ENCODE measurements at places on chromosomes 5 and 9.

- no peak for DNase-seq
Observed at GRCh38 chr5:40838086-40838485, 3.1 kb upstream of the RPL37 start.

DNA sequence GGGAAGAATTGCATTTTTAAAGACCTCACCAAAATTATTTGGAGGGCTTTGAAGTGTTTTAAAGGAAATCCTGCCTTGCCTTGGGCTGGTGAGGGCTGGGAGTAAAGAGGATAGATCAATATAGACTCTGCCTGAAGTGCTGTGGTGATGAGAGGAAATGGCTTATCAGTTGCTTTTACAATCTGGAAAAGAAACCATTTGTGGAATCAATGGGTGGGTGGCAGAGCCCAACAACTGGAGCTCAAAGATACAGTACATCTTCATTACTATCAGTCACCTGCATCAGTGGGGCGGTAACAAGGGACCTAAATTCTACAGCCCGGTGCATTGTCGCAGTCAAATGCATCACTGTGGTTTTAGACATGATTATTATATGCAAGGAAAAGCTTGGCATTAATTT, 41.5 kb upstream of the HMHB1 start:
- DNase-seq, result no peak

GRCh38 chr9:87422999-87423398, 74.7 kb upstream of the DAPK1 start:
- no peak for DNase-seq

GRCh38 chr5:38695021-38695958, 138.8 kb upstream of the LIFR start:
- DNase-seq, result no peak

DNA sequence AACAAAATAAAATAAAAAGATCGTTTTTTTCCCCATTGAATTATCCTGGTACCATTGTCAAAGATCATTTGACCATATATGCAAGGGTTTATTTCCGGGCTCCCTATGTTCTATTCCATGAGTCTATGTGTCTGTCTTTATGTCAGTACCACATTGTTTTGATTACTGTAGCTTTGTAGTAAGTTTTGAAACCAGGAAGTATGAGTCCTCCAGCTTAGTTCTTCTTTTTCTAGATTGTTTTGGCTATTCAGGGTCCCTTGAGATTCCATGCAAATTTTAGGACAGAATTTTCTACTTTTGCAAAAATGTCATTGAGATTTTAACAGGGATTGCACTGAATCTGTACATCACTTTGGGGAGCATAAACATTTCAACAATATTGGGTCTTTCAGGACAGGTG, 18.7 kb upstream of the EEIG1 start:
- no peak for DNase-seq

DNA sequence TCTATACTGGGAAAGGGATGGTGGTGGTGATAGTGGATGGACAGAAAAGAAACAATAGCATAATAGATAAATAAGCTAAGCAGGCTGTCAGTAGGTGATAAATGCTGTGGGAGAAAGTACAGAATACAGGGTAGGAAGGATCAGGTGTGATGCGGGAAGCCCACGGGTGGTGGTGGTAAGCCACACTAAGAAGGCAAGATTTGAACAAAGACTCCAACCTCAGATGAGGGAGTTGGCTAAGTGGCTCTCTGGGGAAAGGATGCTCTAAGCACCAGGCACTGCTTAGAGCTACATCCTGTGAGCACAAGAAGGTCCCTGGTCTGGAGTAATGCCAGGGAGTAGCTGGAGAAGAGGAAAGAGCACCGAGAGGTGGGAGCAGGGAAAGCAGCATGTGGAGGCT, 151.6 kb upstream of the KLF9 start:
- no peak for DNase-seq

DNA sequence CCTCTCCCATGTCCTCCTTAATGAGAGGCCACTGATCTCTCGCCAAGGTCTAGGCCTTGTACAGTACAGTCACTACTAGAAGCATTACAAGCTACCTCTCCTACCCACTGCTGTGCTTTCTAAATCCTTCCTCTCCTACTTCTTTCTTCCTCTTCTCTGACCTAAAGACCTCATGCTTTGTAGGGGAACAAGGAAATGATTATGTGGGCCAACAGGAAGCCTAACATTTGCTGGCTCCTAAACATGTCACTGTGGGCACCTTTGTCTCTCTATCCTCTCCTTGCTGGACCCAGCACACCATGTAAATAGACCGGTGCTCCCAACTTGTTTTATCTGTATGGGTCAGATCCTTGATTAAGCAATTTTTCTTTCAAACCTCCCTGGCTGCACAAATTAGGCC, 16.7 kb downstream of the SLC28A3 start:
- no peak for DNase-seq

DNA sequence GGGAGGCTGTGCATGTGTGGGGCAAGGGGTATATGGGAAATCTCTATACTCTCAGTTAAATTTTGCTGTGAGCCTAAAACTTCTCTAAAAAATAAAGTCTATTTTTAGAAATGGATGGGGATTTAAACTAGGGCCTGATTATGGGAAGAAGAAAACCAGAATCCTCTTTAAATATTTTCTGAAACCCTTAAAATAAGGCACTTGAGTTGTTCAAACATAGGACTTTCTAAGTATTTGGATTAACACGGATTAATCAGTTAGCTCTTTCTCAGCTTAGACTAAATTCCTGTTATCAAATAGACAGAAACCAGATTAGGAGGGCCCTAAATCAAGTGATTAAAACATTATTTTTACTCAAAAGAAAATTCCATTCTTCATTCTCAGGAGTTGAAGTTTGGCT, 438.4 kb downstream of the EFNA5 start:
- DNase-seq, result no peak

GRCh38 chr9:7375013-7375511, 424.5 kb downstream of the DMAC1 start:
- DNase-seq, result no peak

DNA sequence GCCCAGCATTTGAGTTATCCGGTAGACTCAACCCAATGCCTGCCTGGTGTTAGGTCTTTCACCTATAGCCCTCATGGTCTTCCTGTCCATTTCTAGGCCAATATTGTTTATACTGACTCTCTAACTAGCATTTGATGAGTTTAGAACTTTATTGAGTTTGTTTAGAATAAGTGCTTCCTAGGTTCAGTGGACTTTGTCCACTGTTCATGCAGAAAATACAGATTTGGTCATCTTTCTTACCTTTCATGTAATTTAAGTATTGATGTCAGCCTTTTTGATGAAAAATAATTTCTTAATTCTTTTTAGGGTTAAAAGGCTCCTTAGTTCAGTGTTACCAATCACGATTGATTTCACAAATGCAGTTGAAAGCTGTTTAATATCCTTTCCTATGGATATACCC, 22.0 kb downstream of the CYSTM1 start:
- no peak for DNase-seq

- no peak for DNase-seq
Observed at GRCh38 chr9:6152788-6153187, 62.8 kb upstream of the IL33 start.

DNA sequence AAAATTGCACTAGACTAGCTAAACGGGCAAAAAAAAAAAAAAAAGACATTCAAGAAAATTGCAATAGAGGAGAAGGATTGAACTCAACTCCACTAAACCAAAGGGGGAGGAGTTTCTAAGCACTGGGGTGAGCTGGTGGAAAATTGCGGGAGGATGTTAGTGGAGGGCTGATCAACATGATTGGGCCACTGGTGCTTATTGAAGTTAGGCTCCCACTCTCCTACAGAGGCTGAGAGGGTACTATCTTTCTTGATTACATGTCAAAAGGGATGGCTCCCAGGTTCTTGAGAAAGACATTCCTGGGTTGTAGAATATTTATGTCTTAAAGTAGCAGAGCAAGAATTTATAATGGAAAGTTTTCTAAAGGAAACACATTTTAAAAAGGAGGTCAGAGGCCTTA, 38.0 kb downstream of the CAMK4 start:
- DNase-seq, result no peak

DNA sequence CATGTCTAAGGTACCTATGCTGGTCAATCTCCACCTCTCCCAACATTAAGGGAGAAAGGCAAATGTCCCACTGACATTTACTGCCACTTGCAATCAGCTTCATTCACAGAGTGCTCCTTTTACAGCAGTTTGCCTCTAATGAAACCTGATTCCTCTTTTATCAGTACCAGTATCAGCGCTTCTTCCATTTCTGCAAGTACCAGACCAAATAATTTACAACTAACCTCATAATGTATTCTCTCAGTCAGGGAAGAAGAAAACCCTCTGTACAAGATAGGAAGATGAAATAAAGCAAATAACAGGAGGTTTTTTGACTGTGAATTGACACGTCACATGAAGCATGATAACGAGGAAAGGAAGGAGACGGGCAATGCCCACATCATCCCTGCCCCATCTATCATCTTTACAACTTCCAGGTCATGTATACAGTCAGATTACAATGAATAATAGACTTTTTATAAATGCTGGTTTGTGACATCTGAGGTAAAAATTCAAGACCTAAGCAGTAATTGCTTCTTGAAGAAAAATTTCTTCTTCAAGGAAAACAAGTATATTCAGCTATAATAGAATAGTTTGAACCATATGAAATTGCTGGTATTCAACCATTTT, 21.9 kb downstream of the ABITRAM start:
- no peak for DNase-seq

- DNase-seq, result no peak
Observed at GRCh38 chr5:161547406-161547737, 847 bp upstream of the GABRB2 start.

GRCh38 chr9:99433095-99433494, 211.0 kb downstream of the SEC61B start:
- DNase-seq, result no peak

- DNase-seq, result no peak
Observed at GRCh38 chr9:137301081-137301947, 757 bp downstream of the NRARP start.

DNA sequence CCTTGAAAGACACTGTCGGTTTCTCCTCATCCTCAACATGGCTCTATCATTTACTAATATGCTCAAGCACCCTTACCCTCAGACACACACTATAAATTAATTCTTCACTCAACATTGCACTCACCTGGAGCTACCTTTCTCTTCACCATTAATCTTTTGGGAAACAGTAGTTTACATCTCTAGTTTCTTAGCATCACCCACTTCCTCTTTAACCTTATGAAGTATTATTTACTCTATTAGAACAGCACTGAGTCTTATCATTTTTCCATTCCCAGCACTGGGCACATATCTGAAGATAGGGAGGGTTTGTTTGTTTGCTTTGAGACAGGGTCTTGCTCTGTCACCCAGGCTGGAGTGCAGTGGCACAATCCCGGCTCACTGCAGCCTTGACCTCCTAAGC, 213.5 kb downstream of the SMARCA2 start:
- no peak for DNase-seq

DNA sequence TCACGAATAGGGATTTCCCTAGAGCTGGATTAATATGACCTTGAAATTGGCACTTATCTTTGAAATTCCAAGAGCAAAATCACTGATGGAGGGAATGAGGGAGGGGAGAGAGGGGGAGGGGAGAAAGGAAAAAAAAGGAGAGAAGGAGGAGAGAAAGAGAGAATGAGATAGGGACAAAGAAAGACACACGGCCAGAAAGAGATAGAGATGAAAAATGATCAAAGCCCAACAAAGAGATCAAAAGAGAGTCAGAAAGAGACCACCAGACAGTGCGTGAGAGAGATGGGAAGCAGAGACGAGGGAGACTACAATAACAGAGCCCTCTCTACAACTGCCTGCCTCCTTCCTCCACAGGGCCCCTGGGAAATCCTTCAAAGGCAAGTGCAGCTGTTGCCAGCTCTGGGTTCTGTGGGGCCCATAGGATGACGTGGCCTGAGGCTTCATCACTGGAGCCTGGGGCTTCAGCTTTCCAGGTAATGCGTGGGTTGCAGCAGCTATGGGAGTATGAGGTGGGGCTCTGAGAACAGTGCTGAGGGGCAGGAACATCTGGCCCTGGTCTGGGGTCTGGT, 58.3 kb upstream of the SHB start:
- DNase-seq, result no peak

DNA sequence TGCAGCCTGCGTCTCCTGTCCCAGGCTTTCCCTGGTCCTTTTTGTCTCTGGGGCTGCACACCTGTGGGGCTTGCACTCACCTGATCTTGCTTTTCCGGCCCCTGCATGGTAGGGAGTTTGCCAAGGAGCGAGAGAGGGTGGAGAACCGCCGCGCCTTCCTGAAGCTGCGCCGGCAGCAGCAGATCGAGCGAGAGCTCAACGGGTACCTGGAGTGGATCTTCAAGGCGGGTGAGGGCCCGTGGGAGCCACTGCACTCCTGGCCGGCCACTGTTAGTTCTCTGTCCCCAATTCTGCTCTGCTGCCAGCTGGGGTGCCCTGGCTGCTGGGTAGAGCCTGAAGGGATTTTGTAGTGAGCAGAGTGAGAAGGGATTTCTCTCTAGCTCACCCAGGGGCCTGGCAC, 78.0 kb downstream of the CACNA1B start:
- DNase-seq, result no peak

- DNase-seq, result no peak
Observed at GRCh38 chr9:12814877-12815237, 40.0 kb downstream of the LURAP1L start.

DNA sequence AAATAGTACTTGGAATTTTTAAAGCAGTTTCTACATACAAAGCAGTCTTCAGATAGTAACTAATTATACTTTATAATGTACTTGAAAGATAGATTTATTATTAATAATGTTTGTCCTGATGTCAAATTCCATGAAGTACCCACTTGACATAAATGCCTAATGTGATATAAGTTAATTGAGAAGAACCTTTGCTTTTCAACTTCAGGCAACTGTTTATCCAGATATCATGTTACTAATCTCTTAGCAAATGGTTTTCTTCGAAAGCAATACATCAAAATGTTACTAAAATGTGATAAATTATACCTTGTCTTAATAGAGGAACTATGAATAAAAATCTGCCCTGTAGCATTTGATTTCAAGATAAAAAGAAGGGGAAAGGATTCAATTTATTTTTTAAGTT, 146.8 kb upstream of the FBXL17 start:
- no peak for DNase-seq

DNA sequence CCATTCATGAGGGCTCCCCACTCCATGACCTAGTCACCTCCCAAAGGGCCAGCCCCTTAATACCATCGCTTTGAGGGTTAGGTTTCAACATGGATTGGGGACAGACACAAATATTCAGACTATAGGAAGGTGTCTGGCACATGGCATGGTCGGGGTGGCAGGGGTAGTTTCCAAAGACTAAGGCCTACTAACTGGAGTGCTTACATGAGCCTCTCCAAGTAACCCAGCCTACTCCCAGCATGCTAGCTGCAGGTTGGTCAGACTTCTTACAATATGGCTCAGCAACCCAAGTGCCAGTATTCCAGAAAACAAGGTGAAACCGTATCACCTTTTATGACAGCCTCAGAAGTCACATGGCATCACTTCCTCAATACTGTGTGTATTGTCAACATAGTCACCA, 19.9 kb upstream of the OTULINL start:
- DNase-seq, result no peak

DNA sequence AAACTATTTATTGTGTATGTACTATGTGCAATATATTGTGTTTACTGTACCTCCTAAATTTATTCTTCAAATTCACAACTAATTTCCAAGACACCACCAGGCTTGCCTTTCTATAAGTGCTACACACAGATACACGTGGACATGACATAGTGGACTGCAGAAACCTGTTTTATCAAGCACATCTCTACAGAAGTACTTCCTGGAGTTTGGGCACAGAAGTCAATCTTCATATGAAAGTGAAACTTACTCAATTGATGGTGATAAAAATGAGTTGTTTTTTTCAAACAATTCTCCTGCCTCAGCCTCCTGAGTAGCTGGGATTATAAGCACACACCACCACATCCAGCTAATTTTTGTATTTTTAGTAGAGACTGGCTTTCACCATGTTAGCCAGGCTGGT, 57.6 kb downstream of the NLN start:
- no peak for DNase-seq

Data from stimulated activated CD8-positive, alpha-beta memory T cell treated with anti-CD3 and anti-CD28 coated beads, Interleukin-7, amount 100 ng/mL, for 1 hour (primary cell).